SK-MEL-5 (cell line): ENCODE measurements at places on chromosomes 13 and 19. TPM values are rescaled to one million over a fixed set of nuclear protein-coding genes. Genes with fewer than 3 reads are reported as not detected.
A peak's percentile ranks its signal among the peaks of the same experiment; 100 is the strongest.

- DNase-seq, result peak; percentile 69
These were observed 1.0 kb downstream of the PRMT1 start for GRCh38 chr19:49677901-49678674.

GRCh38 chr13:110310541-110311442 is 3.7 kb downstream of the COL4A2 start:
- DNase-seq, result no peak

DNA sequence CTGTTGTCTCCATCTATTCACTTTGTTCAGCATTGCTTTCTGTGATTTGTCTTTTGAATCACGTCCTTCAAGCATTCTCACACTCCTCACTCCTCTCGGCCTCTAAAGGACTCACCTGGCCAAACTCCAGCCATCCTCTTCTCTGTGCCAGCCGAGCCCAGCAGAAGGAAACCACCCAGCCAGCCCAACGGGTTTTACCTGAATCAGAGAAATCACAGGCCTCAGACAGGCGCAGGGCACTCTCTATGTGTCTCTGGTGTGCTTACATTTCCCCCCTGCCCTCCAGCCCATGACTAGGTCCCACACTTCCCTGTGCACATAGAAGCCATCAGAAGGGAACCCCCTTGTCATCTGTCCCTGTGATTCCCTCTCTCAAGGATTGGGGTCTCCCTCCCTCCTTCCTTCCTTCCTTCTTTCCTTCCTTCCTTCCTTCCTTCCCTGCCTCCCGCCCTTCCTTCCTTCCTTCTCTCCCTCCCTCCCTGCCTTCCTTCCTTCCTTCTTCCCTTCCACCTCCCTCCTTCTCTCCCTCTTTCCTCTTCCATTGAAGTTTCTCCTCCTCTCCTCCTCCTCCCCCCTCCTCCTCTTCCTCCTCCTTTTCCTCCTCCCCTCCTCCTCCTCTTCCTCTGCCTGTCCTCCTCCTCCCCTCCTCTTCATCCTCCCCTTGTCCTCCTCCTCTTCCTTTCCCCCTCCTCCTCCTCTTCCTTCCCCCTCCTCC is 8.8 kb upstream of the ZNF541 start:
- no peak for DNase-seq

DNA sequence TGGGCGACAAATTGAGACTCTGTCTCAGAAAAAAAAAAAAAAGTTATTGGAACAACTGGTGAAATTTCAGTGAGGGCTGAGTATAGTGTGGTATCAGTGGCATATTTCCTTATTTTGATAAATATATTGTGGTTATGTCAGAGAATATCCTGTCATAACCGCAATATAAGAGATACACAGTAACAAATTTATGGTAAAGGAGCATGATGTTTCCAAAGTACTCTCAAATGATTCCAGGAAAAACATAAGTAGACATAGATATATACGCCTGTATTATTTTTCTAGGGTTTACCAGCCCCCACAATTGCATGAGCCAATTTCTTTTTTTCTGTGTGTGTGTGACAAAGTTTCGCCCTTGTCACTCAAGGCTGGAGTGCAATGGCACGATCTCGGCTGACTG is 5.7 kb upstream of the C5AR1 start:
- DNase-seq, result no peak

- DNase-seq, result no peak
These were observed 709 bp downstream of the ATP8A2 start for GRCh38 chr13:25372284-25373081.

GRCh38 chr19:45815481-45816216 is 541 bp upstream of the RSPH6A start:
- no peak for DNase-seq

DNA sequence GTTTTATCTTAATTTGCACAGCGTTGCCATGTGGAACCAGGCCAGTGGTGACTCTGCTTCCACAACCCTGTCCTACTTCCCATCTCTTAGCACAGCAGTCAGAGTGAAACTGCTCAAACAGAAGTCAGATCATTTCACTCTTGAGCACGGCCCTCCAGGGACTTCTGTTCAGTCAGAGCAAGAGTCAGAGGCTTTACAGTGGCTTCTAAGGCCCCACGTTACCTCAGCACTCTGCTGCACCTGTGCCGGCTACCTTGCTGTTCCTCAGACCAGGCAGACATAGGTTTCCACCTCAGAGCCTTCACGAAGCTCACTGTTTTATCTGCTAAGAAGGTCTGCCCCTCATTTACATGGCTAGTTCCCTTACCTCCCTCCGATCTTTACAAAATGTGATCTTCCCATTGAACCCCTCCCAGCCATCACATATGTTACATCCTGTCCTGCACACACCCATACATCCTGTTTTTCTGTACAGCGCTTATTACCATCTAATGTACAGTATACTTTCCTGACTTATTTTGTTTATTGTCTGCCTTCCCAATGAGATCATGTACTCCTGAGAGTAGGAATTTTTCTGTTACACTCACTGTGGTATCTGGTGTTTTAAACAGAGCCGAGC is 41.6 kb downstream of the TM9SF2 start:
- no peak for DNase-seq

- DNase-seq, result no peak
These were observed at the start of gene SLC15A1 for GRCh38 chr13:98752467-98753290. Gene SLC15A1 (minus strand): TSS chr13:98752672. CDS start chr13:98752598, 74 bp downstream.

DNA sequence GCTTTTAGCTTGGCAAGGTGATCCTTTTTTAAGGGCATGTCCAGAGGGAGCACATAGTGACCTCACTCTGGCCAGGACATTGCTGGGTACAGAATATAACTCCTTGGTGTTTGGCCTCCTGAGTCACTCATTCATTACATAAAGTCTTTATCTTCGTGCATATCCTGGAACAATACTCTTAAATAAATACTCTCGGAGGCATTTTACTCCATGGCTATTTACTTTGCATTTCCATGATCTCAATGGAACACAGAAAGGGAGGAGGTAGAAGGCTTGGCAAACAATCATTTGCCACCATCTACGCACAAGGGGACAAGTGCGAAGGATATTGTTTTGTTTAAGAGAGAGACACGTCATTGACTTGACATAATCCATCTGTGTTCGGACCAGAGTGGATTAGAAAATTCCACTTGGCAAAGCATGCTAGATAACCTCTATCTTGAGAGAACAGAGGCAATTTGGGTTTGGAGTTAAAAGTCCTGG is 210.0 kb downstream of the IRS2 start:
- no peak for DNase-seq

GRCh38 chr13:83538636-83539035 is 343.6 kb downstream of the SLITRK1 start:
- no peak for DNase-seq

DNA sequence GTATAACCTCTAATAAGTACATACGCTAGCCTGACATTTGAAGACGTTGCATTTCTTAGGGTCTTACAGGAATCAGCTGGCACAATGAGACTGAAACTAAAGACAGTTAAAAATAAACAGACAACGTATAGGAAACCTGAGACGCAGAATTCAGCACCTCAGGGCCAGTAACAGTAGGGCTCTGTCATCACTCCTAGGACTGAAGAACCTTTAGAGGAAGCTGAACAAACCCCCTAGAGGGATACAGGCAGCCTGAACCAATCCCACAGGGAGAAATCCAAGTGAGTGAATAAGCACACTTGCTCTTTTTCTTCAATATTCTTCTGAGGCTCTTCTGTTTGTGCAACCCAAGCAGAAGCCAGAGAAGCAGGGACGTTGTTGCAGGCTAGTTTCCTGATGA is 53.9 kb upstream of the KLHL1 start:
- DNase-seq, result peak; percentile 97

DNA sequence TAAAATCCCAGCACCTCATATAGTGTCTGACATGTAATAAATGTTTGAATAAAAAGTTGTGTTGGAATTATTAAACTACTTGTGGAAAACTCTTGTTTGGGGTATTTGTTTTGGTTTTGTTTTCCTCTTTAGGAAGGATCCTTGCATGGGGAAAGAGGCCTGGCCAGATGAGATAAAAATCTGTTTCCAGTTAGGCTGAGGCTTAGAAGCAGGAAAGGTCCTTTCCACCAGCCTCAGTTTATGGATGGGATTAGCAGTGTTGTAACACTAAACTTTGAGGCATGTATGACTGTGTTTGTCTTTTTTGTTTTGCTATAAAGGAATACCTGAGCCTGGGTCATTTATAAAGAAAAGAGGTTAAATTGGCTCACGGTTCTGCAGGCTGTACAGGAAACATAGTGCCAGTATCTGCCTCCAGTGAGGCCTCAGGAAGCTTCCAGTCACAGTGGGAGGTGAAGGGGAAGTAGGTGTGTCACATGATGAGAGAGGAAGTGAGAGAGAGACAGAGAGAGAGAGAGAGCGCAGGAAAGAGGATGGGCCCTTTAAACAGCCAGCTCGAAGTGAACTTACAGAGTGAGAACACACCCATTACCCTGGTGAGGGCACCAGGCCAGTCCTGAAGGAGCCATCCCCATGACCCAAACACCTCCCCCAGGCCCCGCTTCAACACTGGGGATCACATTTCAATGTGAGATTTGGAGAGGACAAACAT is 21.6 kb downstream of the SPATA13 start:
- no peak for DNase-seq

DNA sequence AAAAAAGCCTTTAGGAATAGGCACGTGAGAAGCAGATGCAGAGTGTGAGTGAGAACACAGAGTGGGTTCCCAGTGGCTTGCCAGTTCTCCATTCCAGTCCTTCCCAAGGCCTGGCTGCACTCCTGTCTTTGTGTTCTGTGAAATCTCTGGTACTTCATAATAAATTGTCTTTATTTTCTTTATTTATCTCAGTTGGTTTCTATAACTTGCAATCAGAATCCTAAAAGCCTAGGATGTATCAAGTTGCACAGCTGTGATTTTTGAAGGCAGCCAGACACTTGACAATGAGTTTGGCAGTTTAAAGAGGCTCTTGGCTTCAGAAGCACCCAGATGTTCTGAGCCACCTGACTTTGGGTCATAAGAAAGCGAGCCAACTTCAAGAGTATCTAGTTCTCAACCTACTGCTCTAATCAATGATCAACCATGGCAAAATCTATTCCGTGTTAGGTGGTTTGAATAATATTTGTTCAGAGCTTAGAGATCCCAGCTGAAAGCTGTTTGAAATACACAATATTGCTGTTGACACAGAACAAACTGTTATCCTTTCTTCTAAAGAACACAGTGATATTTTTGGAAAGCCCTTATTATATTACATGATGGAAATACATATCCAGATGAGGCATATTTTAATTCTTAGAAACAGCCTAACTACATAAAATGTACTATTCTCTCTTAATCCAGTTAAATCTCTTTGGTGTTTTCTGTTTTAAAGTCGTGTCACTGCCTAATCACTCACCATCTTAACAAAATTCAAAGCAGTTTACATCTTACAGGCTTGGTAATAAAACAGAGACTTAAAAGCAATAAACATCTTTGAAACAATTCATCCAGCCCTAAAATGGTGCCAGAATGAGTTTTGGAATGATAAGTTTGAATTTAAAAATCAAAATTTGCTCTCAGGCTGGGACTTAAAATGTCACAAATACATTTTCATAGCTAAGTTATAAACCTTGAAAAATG is 483.0 kb upstream of the NBEA start:
- DNase-seq, result no peak

- DNase-seq, result no peak
These were observed 106.7 kb downstream of the KDM4B start for GRCh38 chr19:5075597-5075996.

- DNase-seq, result peak; percentile 86
These were observed 1.1 kb upstream of the KCTD15 start for GRCh38 chr19:33795370-33796163.

DNA sequence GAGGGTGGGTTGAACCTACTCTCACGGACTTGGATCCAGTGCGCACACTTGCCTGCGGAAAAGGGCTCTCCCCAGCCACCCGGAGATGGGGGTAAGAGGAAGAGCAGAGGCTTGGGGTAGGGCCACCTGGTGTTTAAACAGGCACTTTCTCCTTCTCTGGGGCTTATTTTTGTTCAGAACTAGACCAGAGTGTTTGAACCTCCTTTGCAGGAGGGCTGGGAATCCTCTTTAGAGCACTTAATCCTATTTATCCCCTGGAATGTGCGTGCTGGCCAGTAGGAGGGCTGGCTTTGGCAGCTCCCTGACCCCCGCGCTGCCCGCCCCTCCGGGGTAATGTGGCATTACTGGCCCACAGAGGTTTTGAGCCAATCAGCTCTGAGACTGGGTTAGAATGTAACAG is 2.0 kb downstream of the RGS9BP start:
- DNase-seq, result no peak

DNA sequence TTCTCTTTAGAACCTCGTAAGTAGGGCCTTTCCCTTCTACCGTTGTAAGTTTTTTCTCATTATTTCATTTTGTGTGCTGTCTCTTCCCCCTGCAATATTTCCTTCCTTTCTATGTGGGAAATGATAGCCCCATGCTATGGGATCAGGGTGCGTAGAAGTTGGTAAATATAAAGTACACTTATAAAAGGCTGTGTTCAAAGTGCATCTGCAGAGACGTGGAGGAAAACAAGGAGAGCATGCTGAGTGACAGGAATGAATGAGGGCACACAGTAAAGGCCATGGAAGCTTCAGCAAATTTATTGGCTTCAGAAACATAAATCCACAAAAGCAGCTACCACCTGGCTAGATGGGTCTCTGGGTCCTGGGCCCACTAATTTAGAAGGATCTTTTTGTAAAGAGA is 21.6 kb upstream of the SPRY2 start:
- DNase-seq, result peak; percentile 23

GRCh38 chr13:88071371-88071770 is 400.2 kb downstream of the SLITRK5 start:
- DNase-seq, result no peak

DNA sequence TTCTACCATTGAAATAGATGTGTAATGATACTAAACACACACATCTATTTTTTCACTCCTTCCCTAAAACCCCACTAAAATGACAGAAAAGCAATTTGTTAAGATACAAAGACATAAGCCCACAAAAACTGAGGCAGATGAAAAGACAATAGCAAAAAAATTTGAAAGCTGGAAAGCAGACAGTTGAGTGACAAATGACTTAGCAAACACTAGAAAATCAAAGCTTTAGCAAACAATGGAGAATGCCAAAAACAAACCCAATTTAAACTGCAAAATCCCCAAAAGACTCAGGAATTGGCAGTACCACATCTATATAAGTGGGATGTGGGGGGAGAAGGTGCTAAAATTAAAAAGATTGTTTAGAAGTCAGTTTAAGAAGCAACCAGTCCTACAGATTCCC is 9.5 kb downstream of the TSC22D1 start:
- DNase-seq, result no peak

DNA sequence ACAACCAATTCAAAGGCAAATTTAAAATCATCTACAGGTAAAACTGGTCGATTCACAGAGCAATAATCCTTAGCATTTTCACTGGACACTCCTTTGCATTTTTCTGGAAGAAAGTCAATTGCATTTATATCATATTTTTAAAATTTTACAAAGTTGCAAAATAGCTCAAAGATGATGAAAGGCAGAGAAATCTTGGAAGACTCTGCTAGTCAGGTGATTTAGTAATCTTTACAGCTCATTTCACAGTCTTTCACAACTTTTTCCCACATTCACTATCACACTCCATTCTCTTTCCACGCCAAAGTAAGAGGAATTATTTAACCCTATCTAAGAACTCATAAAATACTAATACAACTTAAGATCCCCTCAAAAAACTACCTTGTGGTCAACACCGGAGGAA is 1063.8 kb downstream of the EFNB2 start:
- DNase-seq, result no peak

- DNase-seq, result no peak
These were observed 18.9 kb upstream of the ONECUT3 start for GRCh38 chr19:1734321-1734966.

The TNNI3 gene
- 1.6 and 2.3 TPM in 2 replicates for total RNA-seq

The LGALS14 gene
- total RNA-seq, result not detected in 2 replicates

The TNFRSF19 gene
- total RNA-seq, result 128 and 130 TPM in 2 replicates

The ICAM3 gene
- total RNA-seq, result 6.1 and 7.6 TPM in 2 replicates

The NFIX gene
- 4.2 and 4.9 TPM in 2 replicates for total RNA-seq

The CPB2 gene
- total RNA-seq, result 0.55 and 0.93 TPM in 2 replicates

The INSR gene
- total RNA-seq, result 10.7 and 11.3 TPM in 2 replicates

The NLRP11 gene
- total RNA-seq, result 0.21 and 0.37 TPM in 2 replicates

The ENOX1 gene
- total RNA-seq, result 10.4 and 14.2 TPM in 2 replicates

The OR7A5 gene
- total RNA-seq, result 0.43 and 0.79 TPM in 2 replicates
